GDM1 (cell line): ENCODE measurements at places on chromosomes 16 and 17.
A peak's percentile ranks its signal among the peaks of the same experiment; 100 is the strongest.

DNA sequence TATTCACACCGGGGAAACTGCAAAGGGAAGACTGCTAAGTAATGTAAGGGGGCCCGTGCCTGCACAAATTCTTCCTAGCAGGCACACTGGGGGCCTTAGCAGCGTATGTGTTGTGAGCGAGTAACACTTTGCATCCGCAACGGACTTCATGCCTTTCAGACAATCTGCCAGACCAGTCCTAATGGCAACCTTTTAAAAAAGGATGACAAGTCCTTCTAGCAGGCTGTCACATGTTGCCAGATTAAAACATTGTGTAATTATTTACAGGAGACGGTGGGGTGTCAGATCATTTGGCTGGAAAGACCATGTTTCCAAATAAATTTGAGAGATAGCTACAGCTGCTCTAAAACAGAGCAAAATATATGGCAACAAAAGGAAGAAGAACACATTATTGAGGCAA is 46.1 kb downstream of the CPPED1 start:
- no peak for DNase-seq

DNA sequence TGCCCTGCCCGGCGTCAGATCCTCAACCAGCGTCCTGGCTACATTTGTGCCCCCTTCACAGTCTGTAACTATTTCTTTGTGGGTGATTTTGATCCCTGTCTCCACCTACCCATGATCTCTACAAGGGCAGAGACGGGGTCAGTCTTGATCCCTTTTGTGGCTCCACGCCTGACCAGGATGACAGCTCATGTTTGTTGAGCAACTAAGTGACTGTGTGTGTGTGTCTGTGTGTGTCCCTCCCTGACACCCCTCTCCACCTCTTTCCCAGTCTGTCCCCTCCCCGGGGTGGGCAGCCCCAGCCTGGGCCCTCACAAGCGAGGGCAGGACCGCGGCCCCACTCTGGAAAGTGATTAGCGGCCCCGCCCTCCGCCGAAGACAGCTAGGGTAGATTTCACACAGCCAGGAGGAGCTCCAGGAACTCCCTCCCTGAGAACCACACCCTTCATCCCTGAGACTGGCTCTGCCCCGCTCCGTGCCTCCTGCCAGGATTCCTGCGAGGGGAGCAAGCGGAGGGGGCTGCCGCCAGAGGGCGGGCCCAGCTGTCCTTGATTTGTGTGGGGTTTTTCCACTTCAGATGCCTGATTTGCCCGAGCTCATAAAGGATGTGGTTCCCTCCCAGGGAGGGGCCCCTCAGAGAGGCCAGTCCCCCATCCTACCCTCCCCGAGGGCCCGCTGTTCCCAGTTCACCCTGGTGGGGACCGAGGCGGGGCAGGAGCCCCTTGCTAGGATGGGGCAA is 5.3 kb upstream of the HS3ST6 start:
- DNase-seq, result no peak

DNA sequence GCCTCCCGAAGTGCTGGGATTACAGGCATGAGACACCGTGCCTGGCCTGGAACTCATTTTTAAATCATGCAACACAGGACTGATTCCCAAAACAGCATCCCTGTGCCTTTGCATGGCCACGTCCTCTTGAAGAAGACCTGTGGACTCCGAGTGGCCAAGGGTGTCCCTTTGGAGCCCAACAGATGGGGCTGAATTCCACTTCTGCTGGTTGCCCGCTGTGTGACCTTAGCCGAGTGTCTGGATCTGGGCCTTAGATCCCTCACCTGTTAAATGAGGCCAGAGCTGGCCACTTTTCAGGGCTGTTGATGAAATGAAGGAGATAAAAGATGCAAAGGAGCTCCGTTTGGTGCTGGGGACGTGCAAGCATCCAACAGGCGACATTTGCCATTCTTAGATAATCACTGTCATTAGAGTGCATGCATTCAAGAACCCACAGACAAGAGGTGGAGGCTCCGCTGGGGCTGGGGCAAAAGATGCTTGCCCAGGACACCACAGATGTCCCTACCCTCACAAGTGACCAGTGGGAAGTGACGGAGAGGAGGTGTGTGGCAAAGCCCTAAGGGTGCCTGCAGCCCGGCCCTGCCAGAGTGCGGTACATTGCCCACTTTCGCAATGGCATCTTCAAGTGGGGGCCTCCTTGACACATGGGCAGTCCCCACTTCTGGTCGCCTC is 354.1 kb upstream of the TNRC6C start:
- no peak for DNase-seq

DNA sequence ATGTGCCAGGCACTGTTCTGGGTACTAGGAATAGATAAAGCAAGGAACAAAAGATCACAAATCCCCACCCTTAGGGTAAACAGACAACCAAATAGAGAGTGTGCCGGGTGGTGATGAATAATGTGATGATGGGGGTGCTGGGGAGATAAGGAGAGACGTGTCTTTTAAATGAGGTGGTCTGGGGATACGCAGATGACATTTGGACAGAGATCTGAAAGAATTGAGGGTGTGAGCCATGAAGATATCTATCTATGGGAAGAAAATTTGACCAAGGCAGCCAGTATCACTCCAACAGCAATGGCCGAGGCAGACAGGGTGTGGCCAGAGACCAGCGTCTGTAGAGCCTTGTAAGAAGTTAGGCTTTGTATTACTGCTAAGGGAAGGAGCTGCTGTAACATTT is 165.3 kb downstream of the MRTFB start:
- DNase-seq, result no peak

DNA sequence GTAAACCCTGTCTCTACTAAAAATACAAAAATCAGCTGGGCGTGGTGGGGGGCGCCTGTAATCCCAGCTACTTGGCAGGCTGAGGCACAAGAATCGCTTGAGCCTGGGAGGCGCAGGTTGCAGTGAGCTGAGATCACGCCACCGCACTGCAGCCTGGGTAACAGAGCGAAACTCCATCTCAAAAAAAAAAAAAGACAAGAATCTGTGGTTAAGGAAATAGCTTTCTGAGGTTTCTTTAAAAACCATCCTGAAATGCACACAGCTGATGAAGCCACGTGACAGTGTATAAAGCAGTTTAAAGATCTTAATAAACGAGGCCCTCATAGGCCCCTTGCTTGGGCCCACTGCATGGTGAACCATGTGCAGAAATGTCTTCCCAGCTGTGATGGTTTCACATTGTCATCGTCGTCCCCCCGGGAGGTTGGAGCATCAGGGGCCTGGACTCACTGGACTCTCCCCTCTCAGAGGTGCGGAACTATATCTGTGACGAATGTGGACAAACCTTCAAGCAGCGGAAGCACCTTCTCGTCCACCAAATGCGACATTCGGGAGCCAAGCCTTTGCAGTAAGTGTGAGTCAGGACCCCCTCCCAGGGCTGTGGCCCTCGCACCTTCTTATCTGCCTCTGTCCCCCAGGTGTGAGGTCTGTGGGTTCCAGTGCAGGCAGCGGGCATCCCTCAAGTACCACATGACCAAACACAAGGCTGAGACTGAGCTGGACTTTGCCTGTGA is 16.2 kb downstream of the ZNF276 start:
- no peak for DNase-seq

- DNase-seq, result no peak
Observed at GRCh38 chr17:42507671-42508070, 28.4 kb upstream of the NAGLU start.

DNA sequence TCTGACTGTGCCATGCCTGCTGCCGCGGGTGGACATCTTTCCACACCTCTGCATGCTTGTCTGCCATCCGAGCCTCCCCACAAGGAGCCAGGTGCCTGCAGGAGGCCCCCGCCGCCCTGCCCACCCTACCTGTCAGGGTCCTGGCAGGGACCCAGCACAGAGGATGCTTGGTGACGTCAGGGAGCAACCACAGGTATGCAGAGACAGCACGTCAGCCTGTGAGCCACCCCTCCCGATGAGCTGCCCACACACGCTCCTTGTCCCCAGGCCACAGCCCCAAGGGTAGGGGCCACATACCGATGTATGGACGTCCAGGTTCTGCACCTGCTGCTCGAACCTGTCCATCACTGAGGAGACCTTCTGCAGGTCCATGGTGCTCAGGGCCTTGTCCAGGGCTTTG is 10.6 kb downstream of the CHMP1A start:
- no peak for DNase-seq

- DNase-seq, result no peak
Observed at GRCh38 chr16:54923055-54923473, 7.6 kb upstream of the IRX5 start.

- DNase-seq, result peak; percentile 94
Observed at GRCh38 chr17:40547079-40547784, 18.0 kb downstream of the CCR7 start.

GRCh38 chr17:50217591-50217990 is 16.2 kb upstream of the COL1A1 start:
- no peak for DNase-seq

DNA sequence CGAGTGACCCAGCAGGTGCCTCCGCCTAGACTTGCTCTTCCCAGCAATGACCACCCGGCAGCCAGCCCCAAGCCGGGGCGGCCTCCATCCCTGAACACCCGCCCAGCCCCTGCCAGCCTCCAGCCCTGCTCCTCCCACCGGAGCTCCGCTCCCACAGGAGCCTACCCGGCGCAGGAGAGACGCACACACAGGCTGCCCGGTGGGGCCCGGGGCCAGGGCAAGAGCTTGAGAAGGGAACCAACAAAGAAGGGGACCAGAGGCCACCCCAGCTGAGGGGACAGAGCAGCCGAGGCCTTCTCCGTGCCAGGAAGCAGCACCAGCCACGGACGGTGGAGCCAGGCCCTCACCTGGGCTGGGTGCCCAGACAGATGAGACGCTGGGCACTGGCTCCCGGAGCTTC is 13.8 kb downstream of the PKD1 start:
- no peak for DNase-seq

DNA sequence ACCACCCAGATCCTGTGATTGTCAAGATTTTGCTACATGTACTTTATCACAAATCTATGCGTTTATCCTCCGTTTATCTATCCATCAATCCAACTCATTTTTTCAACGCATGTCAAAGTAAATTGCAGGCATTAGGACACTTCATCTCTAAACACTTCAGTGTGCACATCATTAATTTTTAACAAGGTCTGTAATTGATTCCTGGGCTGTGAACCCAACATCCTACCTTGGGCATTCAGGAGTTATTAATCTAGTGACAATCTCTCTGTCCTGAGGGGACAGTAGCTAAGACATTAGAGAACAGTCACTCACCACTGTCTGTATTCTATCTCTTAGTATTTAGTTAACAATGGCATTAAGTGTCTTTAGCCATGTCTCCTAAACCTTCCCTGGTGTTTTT is 264.7 kb downstream of the SOX9 start:
- DNase-seq, result no peak

- DNase-seq, result no peak
Observed at GRCh38 chr17:52678211-52678610, 519.7 kb upstream of the CA10 start.

DNA sequence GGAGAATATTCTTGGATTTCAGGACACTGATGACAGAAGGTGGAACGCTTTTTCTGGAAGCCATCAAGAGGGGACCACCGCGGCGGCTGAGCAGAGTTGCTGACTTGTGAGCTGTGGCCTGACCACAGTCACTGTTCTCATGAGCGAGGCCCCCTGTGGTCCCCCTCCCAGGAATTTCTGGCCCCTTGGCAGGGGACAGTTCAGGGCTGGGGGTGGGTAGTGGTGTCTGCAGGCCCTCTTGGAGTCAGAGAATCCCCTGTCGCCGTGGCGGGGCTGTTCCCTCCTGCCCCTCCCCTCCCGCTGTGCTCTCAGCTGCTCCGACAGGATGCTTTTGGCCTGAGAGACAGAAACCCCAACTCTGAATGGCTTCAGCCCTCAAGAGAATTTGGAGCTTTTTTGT is 292.0 kb downstream of the SEC14L1 start:
- DNase-seq, result no peak

- no peak for DNase-seq
Observed at GRCh38 chr17:29911641-29912177, 18.3 kb downstream of the SSH2 start.

- no peak for DNase-seq
Observed at GRCh38 chr17:50424996-50425681, 879 bp upstream of the ACSF2 start.

- no peak for DNase-seq
Observed at GRCh38 chr17:4256952-4257351, 6.8 kb downstream of the ANKFY1 start.

- no peak for DNase-seq
Observed at GRCh38 chr17:17928398-17929287, 43.6 kb downstream of the TOM1L2 start.

DNA sequence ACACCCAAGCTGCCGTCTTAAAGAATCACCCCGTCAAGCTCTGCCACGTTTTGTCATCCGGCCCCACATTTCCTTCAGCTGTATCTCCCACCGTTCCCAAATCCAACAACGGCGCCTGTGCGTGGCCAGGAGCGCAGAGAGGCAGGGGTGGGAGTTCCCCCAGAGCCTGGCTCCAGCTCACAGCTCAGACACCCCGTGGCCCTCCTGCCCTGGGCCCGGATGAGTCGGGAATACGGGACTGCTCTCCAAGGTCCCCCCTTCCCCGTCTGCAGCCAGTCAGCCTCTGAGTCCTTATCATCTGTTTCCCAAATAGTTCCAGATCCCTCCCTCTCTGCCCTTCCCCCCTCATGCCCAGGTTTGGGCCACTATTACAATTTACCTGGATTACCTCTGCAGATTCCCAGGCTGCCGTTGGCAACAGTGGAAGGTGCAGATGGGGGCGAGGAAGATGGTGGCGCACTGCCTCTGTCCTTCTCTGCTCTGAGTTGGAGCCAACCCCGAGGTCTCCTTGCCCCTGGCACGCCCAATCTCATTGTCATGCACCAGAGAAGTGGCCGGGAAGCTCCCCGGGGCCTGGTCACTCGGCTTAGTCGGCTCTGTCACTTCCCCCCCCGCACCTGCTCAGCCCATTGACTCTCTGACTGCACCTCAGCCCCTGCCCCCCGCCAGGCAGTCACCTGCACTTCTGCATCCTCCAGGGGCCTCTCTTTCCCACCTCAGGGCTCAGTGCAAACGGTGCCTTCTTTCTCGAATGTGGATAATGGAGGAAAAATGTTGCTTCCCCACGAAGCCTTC is 18.3 kb upstream of the RPTOR start:
- DNase-seq, result no peak

- DNase-seq, result no peak
Observed at GRCh38 chr17:48995304-48995973, 1.7 kb upstream of the IGF2BP1 start.

- DNase-seq, result no peak
Observed at GRCh38 chr17:6608321-6608720, 32.2 kb downstream of the KIAA0753 start.

DNA sequence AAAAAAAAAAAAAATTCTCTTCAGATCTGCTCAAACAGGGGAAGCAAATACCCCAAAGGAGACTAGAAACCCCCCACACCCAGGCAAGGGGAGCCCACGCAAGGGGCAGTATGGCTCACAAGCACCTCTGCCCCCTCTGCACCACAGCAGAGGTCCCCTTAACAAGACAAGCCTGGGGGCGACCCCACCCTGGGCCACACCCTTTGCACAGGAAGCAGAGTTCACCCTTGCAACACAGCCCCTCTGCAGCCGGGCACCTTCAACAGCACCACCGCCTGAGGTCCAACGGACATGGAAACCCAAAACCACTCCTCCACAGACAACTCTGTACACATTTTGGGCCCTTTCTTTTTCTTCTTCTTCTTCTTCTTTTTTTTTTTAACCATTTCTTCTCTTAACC is 12.8 kb downstream of the AXIN1 start:
- DNase-seq, result no peak

GRCh38 chr16:57873218-57873617 is 70.9 kb upstream of the KIFC3 start:
- no peak for DNase-seq

GRCh38 chr17:44385287-44386181 is 3.9 kb downstream of the ITGA2B start:
- DNase-seq, result peak; percentile 49

- no peak for DNase-seq
Observed at GRCh38 chr16:67233596-67233995, 6.7 kb downstream of the TMEM208 start.

GRCh38 chr17:37659925-37660324 is 16.7 kb upstream of the DDX52 start:
- no peak for DNase-seq
